ENCODE measurements at places on chromosomes 16 and 17.

DNA sequence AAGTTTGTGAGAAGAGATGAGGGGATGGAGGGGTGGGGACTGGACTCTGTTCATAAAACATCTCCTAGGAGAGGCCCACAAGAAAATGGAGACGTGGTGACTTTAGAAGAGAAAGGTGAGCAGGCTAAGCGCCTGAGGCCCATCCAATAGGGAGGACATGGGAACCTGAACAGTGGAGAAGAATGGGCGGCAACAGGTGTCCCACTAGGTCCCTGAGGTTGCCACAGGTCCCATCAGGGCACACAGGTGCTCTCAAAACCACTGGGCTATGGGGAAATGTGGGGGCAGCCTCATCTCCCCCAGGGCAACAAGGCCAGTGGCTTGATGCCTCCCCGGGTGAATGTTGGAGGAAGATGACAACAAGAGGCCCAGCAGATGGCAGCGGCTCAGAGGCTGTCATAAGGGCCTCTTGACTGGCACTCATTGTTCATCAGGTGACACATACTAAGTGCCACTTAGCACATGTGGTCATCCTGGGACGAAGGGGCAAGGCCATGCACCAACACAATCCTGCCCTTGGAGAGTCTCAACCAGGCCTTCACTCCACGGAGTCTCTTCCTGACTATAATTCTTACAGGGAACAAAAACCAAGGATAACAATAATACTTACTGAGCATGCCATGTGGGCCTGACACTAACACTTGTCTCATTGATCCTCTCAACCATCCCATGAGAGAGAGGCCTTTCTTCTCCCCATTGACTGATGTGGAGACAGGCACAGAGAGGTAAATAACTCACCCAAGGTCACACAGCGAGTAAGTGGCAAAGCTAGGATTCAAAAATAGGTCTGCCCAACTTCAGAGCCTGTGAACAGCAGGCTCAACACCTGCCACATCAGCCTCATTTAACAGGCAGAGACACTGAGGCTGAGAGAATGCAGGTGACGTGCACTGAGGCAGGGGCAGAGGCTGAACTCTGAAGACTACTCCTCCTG, 38.0 kb downstream of the CUEDC1 start:
- peak; percentile 46 for DNase-seq

GRCh38 chr17:7260651-7261378, 1.5 kb downstream of the CLDN7 start:
- DNase-seq, result no peak

GRCh38 chr17:56681561-56682266, 88.2 kb downstream of the NOG start:
- DNase-seq, result no peak

DNA sequence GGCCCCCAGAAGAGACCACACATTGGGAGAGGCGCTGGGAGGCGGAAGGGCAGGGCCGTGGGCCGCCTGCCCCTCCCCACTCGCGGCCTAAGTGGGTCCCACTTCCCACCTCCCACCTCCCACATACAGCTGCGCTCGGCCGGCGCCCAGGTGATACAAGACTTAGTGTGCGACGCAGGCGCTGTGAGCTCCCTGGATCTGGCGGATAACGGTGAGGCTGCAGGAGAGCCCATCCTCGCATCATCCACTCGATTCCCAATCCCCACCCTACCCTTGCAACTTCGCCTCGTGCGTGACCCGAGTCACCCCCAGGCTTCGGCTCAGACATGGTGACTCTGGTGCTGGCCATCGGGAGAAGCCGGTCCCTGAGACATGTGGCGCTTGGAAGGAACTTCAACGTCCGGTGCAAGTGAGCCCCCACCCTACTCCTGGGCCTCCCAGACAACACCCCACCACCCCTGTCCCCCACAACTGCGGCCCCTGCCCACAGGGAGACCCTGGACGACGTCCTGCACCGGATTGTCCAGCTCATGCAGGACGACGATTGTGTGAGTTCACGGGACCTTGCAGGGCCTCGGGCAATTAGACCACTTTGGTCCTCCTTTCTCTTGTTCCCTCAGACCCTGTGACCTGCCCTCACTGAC, 3.9 kb downstream of the CARMIL2 start:
- DNase-seq, result no peak

GRCh38 chr17:36544307-36545076, at the start of gene GGNBP2:
TSS of gene GGNBP2 (plus strand) at chr17:36544919. CDS start at chr17:36545725, 806 bp downstream.
- peak; percentile 95 for DNase-seq

DNA sequence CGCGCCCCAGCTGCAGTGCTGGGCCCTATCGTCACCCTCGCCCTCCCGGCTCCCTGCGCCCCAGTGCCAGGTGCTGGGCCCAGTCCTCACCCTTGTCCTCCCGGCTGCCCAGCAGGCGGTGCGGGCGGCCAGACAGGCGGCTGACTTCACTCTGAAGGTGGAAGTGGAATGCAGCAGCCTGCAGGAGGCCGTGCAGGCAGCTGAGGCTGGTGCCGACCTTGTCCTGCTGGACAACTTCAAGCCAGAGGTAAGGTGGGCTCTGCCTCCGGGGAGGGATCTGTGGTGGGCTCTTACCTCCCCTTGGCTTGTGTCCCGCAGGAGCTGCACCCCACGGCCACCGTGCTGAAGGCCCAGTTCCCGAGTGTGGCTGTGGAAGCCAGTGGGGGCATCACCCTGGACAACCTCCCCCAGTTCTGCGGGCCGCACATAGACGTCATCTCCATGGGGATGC, 17.9 kb downstream of the QPRT start:
- no peak for DNase-seq

- DNase-seq, result no peak
These were observed 70.7 kb downstream of the CMIP start for GRCh38 chr16:81515281-81515680.

- no peak for DNase-seq
These were observed 24.2 kb upstream of the SSTR2 start for GRCh38 chr17:73140566-73140965.

DNA sequence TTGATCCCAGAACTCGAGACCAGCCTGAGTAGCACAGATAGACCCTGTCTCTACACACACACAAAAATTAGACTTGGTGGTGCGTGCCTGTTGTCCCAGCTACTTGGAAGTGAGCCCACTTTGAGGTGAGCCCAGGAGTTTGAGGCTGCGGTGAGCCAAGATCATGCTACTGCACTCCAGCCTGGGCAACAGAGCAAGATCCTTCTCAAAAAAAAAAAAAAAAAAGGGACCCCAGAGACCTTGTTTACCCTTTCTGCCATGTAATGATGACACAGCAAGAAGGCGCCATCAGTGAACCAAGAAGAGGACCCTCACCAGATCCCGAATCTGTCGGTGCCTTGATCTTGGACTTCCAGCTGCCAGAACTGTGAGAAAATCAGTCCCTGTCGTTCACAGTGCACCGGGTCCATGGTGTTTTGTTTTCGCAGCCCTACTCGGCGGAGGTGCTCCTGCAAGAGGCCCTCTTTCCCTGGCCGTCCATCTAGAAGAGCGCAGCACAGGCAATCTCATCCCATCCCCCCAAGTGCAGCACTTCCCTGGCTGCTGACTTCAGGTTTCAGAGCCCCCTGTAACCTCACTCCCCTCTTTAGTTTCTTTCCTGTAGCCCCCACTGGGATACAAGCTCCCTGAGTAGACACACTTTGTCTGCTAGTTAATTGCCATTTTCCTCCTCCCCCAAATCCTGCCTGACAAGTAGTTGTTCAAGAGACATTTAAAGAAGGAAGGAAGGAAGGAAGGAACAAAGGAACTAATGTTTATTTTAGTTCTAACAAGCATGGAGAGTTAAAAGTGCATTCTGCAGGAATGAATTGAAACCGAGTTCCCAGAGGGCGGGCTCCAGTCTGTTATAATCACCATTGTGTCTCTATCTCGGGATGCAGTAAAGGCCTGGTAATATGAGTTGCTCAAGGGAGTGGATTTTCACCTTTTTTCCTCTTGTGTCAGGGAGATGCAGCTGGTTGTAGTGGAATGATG, 115.3 kb downstream of the SNX29 start:
- DNase-seq, result no peak
